ENCODE measurements at places on chromosomes 2 and 18. TPM values are rescaled to one million over a fixed set of nuclear protein-coding genes. Genes with fewer than 3 reads are reported as not detected.

Gene CENPA
- 49.1 TPM for total RNA-seq

Gene ATL2
- total RNA-seq, result 48.5 TPM

Gene NTSR2
- 0.08 TPM for total RNA-seq

Gene RAB6D
- total RNA-seq, result not detected

Gene SLC5A7
- not detected for total RNA-seq

Gene SPP2
- not detected for total RNA-seq

Gene PJVK
- total RNA-seq, result 1.4 TPM

Gene SCTR
- total RNA-seq, result not detected

Gene RNU2-63P
- not detected for total RNA-seq

Gene M1AP
- total RNA-seq, result not detected

Gene DSG1
- not detected for total RNA-seq

Gene TMEM200C
- total RNA-seq, result not detected

Gene DNAH6
- 0.02 TPM for total RNA-seq

Gene GALNT5
- total RNA-seq, result 1.8 TPM

Gene FAM136A
- total RNA-seq, result 93.2 TPM

Gene EVX2
- total RNA-seq, result not detected

Gene TUBB8B
- total RNA-seq, result not detected

Gene ALK
- not detected for total RNA-seq

Gene AP1S3
- total RNA-seq, result 27.8 TPM

Gene MCM6
- total RNA-seq, result 55.6 TPM

Gene VIT
- not detected for total RNA-seq

Gene ALLC
- total RNA-seq, result not detected

Gene EMX1
- not detected for total RNA-seq

Gene SPATA3
- total RNA-seq, result not detected

Gene RIOK3
- 30.2 TPM for total RNA-seq

Gene CLEC4F
- not detected for total RNA-seq

Gene FAM161A
- 8.4 TPM for total RNA-seq

Gene ANKAR
- 1.9 TPM for total RNA-seq

Gene SELENOI
- 14.5 TPM for total RNA-seq

Gene CDH2
- 42.7 TPM for total RNA-seq

All from A549 treated with AZD2906 at 1 μM for 4 hours (cell line).